ENCODE measurements at places on chromosomes 11 and 22.

GRCh38 chr11:122681070-122681469 is 25.5 kb downstream of the UBASH3B start:
- DNase-seq: no peak

DNA sequence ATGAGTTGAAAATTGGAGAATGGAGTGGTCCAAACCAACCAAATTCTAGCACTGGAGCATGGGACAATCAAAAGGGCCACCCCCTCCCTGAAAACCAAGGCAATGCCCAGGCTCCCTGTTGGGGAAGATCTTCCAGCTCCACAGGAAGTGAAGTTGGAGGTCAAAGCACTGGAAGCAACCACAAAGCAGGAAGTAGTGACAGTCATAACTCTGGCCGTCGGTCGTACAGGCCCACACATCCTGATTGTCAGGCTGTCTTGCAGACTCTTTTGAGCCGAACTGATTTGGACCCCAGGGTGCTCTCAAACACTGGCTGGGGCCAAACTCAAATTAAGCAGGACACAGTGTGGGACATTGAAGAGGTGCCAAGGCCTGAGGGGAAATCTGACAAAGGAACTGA is 80.5 kb upstream of the ADSL start:
- no peak for DNase-seq

DNA sequence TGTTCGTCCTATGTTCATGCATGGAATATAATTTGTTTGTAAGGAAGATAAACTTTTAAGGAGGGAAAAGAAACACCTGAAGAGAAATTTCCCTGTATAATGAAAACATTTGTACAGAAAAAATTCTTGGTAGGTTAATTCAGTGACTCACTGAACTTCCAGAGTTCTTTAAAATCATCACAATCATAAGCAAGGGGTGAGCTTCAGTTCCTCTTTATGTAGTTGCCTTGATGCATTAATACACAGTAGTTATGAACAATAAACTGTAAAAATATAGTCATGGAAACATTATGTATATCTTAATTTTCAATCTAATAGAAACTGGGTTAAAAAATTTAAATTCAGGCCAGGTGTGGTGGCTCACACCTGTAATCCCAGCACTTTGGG is 1.1 kb upstream of the C11orf65 start:
- DNase-seq: no peak

DNA sequence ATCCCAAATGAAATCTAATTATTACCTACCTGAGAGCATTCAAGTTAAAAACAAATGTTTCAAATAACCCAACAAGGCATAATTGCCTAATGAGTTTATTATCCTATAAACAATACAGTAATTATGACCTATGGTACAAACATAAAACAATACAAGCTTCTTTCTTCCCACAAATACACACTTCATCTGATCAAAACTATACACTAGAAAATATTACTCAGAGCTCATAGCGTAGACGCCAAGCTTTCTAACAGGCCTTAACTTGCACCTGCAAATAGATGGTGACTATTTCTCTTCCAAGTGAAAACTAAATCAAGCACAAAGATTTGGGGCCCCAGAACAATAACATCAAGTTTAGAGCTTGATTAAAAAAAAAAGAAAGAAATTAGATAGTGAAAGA is 78.1 kb downstream of the SOX6 start:
- DNase-seq: no peak

DNA sequence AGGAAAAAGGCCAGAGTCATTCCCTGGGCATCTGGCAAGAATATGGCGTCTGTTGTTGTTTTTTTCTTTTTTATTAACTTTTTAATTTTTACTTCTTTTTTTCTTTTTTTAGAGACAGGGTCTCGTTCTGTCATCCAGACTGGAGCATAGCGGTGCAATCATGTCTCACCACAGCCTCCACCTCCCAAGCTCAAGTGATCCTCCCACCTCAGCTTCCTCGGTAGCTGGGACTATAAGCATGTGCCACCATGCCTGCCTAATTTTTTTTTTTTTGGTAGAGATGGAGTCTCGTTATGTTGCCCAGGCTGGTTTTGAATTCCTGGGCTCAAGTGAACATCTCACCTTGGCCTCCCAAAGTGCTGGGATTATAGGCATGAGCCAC is 54.0 kb upstream of the PRDM11 start:
- DNase-seq: no peak

GRCh38 chr22:22103078-22103875 is 120.7 kb upstream of the TOP3B start:
- no peak for DNase-seq

GRCh38 chr22:40385036-40385782 is 14.8 kb downstream of the SGSM3 start:
- DNase-seq: no peak

DNA sequence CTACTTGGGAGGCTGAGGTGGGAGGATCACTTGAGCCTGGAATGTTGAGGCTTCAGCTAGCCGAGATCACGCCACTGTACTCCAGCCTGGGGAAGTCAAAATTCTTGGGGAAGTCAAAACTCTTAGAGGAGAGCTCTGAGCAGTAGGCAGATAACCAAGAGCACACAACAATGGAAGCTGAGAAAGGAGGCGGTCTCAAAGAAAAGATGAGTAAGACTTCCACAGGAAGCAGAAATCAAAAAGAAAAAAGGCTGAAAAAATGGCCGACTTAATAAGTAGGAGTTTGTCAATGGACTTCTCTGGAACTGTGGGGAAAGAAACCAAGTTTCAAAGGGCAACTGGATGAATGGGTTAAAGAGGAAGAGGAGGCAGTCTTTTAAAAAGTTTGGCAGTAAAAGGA is 32.1 kb downstream of the RAB30 start:
- DNase-seq: no peak

DNA sequence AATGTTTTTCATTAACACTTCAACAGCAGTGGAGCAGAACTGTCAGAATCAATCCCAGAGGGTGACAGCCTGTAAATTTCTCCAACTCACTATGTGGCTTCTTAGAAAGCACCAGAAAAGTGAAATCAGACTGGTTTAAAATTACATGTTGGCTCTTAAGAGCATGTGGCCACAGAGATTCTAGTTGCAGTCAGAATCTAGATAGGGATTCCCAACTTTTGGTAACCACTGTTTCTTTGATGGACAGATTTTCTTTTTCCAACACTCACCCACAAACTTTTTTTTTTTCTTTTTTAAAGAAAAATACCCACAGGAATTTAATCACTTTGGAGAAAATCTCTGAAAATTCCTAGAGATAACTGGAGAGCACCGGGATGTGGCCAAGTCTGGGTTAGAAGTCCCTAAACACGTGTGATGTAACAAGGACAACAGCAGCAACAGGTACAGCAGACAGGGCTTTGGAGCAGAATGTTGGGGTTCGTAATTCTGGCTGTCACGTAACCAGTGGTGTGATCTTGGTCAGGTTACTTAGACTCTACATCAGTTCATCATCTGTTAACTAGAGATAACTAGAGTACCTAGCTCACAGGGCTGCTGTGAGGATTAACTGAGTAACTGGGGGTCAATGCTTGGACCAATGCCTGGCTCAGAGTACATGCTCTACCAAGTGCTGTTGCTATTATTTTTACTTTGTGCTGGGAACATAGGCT is 100.1 kb downstream of the NAT10 start:
- DNase-seq: no peak

DNA sequence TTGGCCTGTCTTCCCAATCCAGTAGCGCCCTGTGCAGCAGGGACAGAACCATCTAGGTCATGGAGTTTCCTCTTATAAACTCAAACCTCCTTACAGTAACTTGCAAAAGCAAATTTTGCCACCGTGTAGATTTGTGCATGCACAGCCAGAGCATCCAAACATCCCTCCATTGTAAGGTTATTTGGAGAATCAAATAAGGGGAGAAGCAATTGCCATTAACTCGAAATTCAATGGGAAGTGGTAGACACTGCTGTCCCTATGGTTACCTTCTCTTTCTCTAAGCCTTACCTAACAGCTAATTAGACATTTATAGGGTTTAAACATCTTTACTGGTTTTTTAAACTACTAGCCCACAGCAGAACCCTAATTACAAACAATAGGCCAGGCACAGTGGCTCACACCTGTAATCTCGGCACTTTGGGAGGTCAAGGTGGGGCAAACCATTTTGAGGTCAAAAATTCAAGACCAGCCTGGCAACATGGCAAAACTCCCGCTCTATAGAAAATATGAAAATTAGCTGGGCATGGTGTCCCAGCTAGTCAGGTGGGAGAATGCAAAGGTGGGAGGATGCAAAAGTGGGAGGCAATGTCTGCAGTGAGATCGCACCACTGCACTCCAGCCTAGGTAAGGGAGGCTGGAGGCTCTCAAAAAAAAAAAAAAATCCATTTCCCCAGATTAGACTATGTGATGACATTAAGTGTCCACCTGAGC is 6.6 kb downstream of the HSPA8 start:
- no peak for DNase-seq

DNA sequence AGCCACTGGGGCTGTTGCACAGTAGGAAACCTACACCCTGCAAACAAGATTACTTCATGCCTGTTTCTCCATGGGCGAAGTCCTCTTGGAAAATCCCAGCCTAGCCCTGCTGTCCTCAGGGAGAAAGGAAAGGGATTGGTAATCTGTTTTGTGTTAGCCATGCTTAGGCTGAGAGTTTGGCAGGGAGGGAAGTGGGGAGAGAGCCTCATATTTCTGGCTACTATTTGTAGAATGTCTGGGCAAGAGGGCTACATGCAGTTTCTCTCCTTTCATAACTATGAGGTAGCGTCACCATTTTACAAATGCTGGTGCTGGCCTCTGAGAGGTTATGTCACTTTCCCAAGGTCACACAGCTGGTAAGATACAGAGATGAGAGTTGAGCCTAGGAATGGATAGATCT is 737 bp upstream of the MFRP start:
- no peak for DNase-seq

GRCh38 chr22:32255726-32256125 is 579 bp upstream of the SLC5A4 start:
- DNase-seq: no peak

GRCh38 chr11:12007230-12007593 is 1.2 kb downstream of the DKK3 start:
- DNase-seq: no peak

DNA sequence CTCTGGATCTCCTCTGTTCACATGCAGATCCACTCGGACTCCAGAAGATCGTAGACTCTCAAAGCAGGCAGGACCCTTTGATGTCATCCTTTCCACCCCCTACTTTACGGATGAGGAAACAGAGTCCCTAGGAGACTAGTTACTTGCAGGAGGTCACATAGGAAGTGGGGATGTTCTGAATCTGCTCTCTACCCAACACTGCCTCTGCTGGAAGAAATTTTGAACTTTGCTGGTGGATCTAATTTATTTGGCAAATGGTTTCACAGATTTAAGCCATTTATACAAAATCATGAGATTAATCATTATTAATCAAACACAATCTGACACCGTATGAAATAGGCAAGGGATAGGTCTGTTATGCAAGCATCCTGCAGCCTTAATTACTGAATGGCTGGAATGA is 55.0 kb upstream of the USP47 start:
- DNase-seq: no peak

DNA sequence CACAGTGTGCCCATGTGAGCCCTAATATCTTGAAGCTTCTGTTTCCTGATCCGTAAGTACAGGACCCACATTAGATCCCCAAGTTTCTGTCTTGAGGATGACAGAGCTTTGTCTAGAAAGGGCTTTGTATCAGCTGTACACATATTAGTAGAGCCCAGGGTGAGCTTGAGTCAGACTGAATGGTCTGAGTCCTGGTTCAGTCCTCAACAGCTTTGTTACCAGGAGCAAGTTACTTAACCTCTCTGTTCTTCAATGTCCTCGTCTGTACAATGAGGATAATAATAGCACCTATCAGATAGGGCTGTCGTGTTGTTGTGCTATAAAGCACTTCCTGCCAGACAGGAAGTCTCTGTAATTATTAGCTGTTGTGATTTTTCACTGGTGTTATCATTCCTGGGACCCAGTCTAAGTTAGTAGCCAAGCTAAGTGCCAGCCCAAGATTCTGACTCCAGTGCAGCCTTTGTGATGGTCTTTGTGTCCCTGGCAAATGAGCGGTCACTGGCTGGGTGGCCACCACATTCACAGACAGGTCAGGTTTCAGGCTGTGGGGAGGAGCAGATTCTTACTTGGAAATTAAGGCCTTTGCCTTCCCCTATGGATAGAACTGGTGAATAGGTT is 6.8 kb downstream of the TOM1 start:
- DNase-seq: no peak

DNA sequence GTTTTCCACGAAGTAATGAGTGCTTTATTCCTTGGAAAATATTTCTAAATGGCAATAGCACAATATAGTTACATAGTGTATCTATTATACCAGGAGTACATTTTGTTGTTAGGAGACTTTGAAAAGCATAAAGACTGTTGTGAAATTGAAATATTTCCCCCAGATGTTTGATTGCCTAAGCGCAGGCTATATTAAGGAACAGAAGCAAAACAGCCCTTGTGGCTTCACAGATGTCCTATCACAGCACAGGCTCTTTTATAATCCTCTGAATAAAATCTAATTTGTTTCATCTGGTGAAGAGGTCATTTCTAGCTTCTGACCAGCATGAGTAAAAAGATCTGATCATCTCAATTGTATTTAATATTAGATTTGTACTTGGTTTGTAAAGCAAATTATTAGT is 48.2 kb downstream of the BSX start:
- DNase-seq: no peak

DNA sequence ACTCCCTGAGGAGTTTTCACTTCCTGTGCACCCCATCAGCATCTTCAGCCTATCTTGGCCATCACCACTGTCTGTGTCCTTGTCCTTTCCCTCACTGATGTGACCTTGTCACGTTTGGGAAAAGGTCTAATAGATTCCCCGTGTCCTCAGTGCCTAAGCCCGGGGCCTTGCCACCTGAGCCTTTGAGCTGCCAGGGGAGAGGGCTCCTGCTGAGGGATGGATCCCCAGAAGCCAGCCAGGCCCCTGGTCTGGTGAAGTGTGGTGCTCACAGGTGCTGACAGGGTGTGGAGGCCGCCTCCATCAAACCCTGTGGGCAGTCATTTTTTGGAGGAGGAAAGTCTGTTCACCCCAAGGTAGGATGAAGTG is 47.2 kb downstream of the GAB4 start:
- no peak for DNase-seq

DNA sequence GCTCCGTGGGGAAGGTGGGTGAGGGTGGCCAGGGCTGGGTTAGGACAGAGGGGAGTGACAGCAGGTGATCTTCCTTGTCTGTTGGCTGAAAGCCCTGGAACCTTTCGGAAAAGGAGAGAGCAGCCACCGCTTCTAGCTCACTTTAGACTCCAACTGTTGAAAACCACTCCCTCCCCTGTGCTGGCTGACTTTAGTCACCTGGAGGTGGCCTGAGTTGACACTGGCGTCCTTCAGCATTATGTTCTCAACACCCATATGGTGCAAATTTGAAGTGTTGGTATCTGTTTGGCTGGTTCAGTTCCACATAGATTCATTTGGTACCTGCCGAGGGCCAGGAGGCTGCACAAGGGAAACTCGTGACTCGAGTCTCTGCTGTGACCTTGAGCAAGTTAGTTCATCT is 28.8 kb downstream of the ZC3H7B start:
- DNase-seq: no peak

- no peak for DNase-seq
These were observed 14.3 kb upstream of the PMM1 start for GRCh38 chr22:41603873-41604332.

Measured in AG04450 (cell line).